ENCODE measurements at places on chromosomes 12 and 14. TPM values are rescaled to one million over a fixed set of nuclear protein-coding genes. Genes with fewer than 3 reads are reported as not detected.

The DLK1 gene
- total RNA-seq = not detected

DNA sequence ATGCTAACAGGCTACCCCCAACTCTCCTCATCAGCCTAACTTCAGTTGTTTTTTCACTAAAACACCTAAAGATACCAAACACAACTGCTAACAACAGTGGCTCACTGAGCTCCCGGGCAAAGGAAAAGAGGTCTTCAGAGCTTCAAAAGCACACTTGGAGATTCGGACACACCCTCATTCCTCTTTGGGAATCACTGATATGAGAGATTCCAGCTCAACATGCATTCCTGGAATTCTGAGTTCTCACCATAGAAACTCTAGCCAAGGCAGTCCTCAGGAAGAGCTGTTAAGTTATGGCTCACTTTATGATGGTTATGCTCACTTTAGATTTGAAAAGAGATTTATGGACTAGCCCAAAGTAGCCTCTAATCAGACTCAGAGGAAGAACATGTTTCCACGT, 40.1 kb downstream of the STXBP6 start:
- DNase-seq = no peak

GRCh38 chr12:13085968-13086686, 17.3 kb downstream of the GSG1 start:
- DNase-seq = peak; percentile 60

- no peak for DNase-seq
These were observed 15.8 kb upstream of the NINJ2 start for GRCh38 chr12:678747-679712.

The LRRK2 gene
- total RNA-seq = 30.3 TPM

- no peak for DNase-seq
These were observed 14.4 kb upstream of the HIP1R start for GRCh38 chr12:122820838-122821271.

DNA sequence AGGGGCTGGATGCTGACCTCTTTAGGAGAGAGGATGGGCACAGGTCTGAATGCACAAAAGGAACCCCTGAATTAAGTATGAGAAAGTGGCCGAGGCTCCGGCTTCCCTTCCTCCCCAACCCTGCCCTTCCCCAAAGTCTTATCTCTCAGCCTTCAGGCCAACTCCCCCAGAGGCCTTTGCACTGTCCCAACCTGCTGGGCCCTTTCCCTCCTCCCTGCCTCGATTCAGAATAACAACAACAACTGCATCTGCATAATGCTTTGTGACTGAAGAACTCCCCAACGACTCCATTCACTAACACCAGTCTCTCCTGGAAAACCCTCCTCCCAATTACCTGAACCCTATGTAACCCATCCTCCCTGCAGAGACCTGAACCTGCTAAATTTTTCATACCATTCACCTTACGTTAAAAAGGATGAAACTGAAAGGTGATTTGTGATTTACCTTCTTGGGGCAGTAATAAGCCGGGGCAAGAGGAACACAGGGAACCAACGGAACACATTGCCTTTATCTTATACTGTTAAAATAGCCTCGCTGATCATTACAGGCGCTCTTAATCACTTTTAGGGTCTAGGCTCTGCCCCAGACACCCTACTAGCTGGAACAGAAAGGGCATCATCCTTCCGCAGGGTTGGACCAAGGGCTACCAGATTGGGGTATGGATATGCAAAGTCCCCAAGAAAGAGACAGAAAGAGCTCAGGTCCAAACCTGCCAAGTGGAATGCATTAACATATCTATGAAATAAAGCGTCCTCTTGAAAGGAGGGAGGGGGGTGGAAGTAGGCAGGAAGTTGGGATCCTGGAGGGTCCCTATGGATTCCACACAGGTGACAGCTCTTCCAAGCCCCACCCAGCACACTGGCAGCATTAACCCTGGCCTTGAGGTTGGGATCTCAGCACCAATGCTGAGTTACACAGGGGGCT, 24.2 kb upstream of the FOXN3 start:
- no peak for DNase-seq

GRCh38 chr12:88207921-88208620, 66.0 kb downstream of the TMTC3 start:
- no peak for DNase-seq

The LALBA gene
- not detected for total RNA-seq

The KRT79 gene
- total RNA-seq = not detected

The FAM186B gene
- 0.46 TPM for total RNA-seq

DNA sequence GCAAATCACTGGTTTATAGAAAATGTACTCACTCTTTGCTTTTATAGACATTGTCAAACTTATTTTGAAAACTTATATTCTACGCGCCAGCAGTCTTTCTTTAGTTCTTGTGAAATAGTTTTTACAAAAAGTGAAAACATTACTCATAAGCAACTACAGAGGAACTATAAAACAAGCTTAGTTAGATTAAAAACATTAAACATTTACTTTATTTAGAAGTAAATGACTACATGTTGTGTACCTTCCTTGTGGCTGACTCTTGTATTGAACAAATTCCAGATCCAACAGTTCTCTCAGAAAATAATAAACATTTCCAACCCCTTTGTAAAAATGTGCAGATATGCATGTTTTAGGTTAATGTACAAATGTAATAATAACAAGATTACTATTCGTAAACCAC, 198.5 kb downstream of the SOX5 start:
- no peak for DNase-seq

The BMAL2 gene
- total RNA-seq = 4.6 TPM

DNA sequence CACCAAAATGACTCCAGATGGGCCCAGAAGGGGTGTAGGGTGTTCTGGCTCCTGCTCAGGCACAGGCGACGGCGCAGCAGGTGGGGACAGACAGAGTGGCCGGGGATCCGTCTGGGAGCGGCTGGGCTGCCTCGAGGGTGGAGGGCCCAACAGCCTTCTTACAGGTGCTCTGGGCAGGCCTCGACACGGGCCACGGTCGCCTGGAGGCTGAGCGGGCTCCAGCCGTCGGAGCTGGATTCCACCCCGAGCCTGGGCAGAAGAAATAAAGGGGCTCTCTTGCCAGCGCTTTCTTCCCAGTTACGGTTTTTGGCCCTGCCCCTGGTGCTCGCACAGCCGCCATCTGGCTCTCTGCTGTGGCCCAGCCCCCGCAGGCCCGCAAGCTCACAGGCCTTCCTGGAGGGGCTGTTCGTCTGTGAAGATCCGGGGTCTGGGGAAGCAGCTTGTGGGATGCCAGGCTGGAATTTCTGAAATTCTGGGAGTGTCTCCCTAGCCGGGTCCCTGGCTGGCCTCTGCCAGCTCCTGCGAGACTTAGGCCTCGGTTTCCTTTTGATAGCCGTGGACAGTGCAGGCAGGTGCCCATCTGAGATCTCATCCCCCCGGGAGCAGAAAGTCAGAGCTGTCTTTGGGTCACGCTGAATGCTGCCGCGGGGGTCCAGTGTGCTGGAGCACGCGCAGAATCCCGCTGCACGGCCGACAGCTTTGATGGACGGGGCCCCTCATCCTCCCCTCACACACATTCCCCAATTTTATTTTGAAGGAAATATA, 122.7 kb downstream of the PAPOLA start:
- no peak for DNase-seq

DNA sequence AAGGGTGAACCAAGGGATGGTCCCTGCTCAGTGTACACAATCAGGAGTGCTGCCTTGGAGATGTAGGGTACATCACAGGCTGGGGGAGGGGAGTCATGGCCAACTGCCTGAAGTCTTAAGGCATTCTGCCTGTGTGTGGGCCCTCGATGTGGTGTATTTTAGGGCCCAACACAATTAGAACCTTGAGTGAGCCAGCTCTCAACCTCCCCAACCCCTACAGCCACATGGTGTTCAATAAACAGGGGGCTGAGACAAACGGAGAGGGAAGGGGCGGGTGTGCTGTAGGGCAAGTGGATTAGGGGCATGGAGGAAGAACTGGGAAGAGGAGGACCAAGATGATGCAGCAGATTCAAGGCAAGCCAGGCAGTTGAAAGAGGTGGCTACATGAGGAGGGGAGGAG, 8.6 kb upstream of the CHD4 start:
- no peak for DNase-seq

- no peak for DNase-seq
These were observed 101.2 kb upstream of the SLC38A2 start for GRCh38 chr12:46473634-46474329.

- DNase-seq = no peak
These were observed 245.9 kb downstream of the CHST11 start for GRCh38 chr12:104702565-104703139.

DNA sequence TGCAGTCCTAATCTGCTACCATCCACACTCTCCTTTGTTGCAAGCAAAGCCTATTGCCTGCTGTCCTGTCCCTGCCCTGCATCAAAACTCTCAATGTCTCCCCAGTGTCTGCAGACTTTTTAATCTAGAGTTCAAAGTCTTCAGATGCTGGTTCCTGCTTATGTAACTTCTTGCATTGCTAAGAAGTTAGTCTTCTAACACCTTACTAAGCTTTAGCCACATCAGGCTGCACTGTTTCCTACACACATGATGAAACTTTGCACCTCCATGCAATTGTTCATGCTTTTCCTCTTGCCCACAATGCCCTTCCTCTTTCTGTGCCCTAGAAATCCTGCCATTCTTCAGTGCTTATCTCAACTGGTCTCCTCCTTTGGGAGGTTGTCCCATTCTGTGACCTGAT, 16.2 kb upstream of the DICER1 start:
- no peak for DNase-seq

DNA sequence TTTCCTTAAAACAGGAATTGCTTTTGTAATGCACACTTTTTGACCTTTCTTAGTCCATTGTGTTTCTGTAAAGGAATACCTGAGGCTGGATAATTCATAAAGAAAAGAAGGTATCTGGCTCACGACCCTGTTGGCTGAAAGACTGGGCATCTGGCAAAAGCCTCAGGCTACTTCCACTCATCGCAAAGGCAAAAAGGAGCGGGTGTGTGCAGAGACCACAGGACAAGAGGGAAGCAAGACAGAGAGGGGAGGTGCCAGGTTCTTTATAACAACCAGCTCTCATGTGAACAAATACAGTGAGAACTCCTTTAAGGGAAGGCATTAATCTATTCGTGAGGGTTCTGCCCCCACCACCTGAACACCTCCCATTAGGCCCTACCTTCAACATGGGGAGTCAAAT, 182.1 kb downstream of the C12orf50 start:
- DNase-seq = no peak

The HVCN1 gene
- 8.0 TPM for total RNA-seq

The TAS2R42 gene
- not detected for total RNA-seq

All from esophagus muscularis mucosa (tissue), 4 donors.